ENCODE measurements at places on chromosomes 5 and 9.

GRCh38 chr9:122614362-122614761 lies at the start of gene OR1Q1:
Gene OR1Q1, plus strand, starts transcription at chr9:122614738. Its CDS starts 0 bp downstream, at chr9:122614738.
- DNase-seq: no peak

DNA sequence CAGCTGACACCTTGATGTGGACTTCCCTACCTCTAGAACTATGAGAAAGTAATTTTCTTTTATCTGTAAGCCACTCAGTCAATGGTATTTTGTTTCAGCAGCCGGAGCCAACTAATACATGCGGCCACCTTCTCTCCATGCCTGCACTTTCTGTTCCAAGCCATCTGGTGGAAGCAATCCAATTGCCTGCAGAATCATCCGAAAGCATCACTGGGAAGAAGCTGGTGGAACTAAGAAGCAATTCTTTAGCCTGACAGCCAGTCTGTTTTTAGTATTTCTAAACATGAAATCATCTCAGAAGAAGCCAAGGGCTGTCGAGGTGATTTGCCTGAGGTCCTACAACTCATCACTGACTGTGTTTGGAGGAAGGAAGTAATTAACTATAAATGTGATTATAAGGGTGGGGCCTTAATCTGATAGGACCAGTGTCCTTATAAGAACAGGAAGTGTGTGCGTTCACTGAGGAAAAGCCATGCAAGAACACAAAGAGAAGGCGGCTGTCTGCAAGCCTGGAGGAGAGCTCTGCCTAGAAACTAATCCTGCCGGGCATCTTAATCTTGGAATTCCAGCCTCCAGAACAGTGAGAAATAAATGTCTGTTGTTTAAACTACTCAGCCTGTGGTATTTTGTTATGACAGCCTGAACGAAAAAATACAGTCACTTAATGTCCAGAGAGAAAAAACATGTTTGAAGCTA lies 49.1 kb downstream of the NXNL2 start:
- DNase-seq: no peak

GRCh38 chr9:21174671-21175070 lies 8.2 kb upstream of the IFNA21 start:
- DNase-seq: no peak

DNA sequence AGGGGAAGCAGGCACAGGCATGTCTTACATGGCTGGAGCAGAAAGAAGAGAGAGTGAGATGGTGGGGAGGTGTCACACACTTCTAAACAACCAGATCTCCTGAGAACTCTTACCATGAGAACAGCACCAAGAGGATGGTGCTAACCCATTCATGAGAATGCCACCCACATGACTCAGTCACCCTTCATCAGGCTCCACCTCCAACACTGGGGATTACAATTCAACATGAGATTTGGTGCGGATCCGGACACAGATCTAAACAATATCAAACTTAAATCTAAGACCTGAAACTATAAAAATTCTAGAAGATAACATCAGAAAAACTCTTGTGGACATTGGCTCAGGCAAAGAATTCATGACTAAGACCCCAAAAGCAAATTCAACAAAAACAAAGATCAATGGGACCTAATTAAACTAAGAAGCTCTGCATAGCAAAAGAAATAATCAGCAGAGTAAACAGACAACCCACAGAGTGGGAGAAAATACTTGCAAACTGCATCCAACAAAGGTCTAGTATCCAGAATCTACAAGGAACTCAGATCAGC lies 65.4 kb downstream of the SPATA31C2 start:
- no peak for DNase-seq

- no peak for DNase-seq
These were observed 1728.3 kb upstream of the CDH9 start for GRCh38 chr5:28766565-28767158.

- DNase-seq: no peak
These were observed 4.7 kb upstream of the TTLL11 start for GRCh38 chr9:122097679-122098315.

All from T follicular helper cell (primary cell).